ENCODE measurements at places on chromosomes 2 and 18.

DNA sequence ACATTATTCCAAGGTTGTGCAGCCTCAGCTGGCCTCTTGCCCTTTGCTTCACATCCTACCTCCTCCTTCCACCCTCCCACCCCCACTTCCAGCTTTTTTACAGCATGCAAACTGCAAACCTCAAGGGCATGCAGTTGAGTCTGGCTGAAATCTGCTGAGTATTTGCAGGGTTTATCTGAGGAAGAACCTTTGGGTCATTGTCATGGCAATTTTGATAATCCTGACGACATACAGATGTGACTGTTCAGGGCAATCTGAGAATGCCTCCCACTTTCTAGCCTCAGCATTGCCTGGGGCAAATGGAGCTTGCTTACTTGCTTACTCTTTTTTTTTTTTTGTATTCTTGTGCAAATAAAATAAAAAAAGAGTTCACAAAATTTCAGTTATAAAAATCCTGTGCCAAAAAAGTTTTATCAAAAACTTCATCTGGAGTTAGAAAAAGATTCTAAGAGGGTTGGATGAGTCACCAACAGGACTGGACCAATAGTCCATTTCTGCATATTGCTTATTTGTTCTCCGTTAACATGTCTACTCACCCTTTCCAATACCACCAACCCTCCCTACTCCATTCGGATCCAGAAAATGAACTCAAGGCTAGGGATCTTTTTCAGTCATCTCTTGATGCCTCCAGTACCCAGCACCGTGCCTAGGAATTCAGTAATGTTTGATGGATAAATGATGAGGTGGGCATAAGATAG lies 23.6 kb upstream of the LHCGR start:
- no peak for DNase-seq

DNA sequence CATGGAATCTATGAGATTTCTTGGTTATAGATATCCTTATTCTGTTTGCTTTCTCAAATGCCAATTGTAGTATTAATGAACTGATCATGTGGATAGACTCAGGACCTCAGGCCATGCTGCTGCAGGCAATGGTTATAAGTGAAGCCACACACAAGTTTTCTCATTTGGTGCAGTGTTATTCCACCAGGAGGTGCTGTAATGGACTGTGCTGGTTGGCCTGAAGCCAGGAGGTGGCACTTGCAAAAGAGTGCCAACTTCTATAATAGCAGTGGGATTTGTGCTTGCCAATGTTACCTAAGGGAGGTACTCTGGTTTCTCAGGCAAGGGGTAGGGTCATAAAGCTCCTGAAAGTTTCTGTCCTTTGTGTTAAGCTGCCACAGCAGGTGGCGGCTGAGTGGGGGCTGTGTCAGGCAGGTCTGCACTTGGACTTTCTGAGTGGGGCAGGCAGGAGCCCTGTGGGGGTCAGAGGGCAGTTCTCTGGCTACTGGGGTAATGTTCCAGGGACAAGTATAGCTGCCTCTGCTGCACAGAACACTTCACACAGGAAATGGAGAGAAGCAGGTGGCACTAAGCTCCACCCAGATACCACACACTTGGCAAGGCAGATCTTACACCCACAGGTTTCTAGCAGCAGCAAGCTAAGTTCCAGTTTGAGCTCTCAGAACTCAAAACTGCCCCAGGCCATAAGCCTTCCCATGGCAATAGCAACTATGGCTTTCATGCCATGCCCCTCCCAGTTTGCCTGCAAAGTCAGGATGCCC lies 352.6 kb upstream of the CWC22 start:
- DNase-seq: no peak

DNA sequence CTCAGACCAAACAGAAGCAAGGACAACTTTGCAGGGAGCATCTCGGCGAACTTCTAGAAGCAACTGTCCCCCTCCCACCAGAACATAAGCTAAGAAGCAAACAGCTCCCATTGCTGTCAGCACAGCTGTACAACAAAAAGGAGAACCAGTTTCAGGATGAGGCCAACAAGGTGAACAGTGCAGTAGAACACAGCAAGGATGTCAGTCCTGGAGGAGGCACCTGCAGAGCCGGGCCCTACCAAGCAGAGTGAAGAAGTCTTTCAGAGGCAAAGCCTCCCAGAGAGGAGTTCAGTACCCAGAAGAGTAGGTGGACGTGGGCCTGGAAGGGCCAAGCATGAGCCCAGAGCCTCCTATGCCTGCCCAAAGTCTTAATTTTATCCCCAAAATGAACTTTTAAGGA lies 1.0 kb downstream of the PASK start:
- DNase-seq: no peak

- peak; percentile 77 for DNase-seq
Observed at GRCh38 chr2:191566344-191566743, 111.6 kb upstream of the NABP1 start.

DNA sequence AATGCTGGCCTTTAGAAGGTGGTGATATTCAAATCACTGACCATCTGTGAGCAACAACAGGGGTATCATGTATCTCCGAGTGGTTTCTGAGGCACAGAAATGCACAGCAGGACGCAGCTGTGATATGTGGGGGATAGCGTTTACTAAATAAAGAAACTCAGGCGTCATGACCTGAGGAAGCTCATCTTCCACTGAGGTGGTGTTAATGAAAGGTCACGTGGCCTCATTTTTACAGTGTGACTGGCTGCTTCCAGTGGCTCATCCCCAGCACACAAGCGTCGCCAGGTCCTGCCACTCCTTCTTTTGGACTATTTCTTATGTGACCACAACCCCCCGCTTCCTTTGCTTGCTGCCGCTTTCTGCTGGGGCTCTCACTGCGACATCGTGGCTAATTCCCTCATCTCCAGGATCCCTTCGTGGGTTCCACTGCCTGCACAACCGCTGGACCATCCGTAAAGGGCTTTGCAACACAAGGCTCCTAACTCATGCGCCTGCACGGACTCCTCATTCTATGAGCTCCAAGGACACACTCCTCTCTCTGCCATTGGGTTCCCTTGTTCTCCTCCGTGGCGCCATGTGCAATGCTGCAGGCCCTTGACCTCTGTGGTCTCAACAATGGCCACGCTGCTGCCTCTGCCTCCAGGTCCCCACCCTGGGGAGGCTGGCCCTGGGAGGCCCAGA lies 109.3 kb downstream of the MBP start:
- no peak for DNase-seq

DNA sequence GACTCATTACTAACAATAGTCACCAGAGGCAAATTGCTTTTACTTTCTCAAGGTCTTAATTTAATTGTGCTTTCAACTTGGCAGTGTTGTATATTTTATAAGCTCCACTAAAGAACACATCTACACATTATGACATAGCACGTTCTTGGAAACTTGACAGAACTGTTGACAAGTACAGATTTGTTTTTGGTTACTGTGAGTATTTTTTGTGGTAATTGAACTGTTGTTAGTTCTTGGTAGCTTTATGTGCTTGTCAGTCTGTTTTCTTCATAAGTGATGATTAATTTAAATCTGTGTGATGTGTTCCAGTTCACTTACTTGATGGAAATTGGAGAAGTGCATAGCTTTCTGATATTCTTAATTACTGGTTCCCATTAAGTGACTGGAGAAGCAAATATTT lies 63.9 kb downstream of the COMMD1 start:
- DNase-seq: no peak

DNA sequence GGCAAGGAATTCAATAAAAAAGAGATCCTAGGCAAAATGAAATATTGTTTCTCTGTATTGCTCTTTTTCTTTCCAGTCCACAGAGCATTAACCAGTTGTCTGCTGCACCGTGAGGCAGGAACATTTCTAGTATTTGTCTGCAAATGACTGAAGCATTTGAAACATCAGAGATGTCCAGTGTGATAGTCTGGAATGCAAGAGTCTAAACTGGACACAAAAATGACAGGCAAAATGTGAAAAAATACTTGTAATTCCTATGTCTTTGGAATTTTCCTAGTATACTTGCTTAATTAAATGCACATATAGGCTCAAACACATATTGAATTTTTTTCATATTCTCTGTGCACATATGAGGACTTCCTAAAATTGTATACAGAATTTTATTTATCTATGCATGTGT lies 120.5 kb upstream of the SPATS2L start:
- DNase-seq: no peak

DNA sequence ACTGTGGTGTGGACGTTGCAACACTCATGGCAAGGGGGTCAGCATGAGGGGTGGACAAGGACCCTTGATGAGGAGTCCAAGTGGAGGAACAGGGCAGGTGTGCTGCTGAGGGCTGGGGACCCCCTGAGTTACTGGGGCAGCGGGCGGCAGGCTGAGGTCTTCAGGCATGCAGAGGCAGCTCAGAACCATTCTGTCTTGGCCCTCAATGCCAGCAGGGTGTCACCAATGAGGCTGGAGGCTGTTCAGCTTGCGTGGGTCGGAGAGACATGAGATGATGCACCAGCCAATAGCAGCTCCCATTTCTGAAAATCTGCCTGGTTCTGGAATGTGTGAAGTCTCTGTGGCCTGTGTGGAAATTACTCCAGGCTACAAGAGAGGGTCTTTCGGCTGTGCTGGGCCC lies 105.4 kb downstream of the INHBB start:
- DNase-seq: no peak

DNA sequence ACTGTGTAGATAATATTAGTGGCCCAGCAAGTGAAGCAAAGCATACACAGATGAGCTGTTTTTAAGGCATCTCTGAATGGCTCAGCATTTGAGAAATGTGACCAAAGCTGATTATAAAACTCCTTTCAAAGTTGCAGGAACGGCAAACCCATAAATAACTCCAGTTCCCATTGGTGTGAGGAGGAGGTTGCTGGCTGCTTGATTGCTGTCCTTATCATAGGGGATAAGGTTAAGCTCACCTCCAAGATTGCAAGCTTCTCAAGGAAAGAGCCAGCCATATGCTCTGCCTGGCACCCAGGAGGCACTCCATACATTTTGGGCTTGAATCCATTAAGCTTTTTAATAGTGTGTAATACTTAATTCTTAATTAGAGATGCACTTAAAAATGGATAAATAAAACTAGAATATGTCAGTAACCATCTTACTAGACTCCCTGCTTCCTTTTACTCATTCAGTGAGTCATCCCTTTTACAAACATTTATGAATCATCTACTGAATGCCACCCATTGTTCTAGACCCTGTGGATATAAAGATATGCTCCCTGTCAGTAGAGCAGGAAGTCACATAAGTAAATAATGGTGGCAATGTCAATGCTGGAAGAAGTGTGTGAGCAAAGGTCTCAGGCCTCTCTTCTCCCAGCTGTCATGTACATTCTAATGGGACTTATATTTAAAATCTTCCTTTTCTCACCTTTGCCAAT lies 99.3 kb downstream of the SPATS2L start:
- no peak for DNase-seq

- no peak for DNase-seq
Observed at GRCh38 chr18:49901862-49902340, 88.6 kb upstream of the ACAA2 start.

- no peak for DNase-seq
Observed at GRCh38 chr2:86052265-86052664, 53.4 kb downstream of the POLR1A start.

DNA sequence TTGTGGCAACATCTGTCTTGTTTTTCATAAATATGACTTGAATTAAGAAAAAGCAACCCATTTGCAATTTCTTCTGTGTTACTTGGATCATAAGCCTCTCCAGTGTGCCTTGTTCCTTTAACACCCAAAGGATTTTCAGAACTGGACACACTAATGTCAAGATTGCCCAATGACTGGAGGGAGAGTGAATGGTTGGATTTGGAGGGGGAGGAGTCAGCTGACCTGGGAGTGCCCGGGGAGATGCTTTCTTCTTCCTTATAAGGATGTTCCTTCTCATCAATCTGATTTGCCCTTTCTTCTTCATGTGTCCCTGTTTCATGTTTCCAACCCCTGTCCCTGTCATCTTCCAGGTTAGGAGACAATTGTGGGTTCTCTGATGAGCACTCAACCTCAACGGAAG lies 48.8 kb downstream of the ALPK2 start:
- DNase-seq: no peak

GRCh38 chr2:221461901-221462300 lies 110.2 kb downstream of the EPHA4 start:
- DNase-seq: no peak

GRCh38 chr2:167933097-167933814 lies 314.1 kb downstream of the STK39 start:
- no peak for DNase-seq

- DNase-seq: no peak
Observed at GRCh38 chr2:224272237-224272910, 129.5 kb downstream of the FAM124B start.

GRCh38 chr2:191486584-191487320 lies 191.2 kb upstream of the NABP1 start:
- DNase-seq: peak; percentile 5

- DNase-seq: no peak
Observed at GRCh38 chr2:168568476-168569267, 112.6 kb downstream of the CERS6 start.

DNA sequence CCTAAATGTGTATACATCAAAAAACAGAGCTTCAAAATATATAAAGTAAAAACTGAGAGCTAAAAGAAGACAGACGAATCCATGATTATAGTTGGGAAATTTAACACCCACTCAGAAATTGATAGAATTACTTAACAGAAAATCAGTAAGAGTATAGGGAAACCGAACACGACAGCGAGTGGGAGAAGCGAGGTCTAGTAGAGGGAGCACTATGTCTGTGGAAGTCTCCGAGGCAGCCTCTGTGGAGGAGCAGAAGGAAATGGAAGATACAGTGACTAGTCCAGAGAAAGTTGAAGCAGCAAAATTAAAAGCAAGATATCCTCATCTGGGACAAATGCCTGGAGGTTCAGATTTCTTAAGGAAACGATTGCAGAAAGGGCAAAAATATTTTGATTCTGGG lies 38.8 kb downstream of the NMS start:
- DNase-seq: no peak

- no peak for DNase-seq
Observed at GRCh38 chr2:12636837-12637581, 79.7 kb upstream of the TRIB2 start.

GRCh38 chr2:104599787-104600510 lies 254.0 kb upstream of the POU3F3 start:
- no peak for DNase-seq

GRCh38 chr2:226123300-226123699 lies 676.3 kb downstream of the IRS1 start:
- no peak for DNase-seq

- no peak for DNase-seq
Observed at GRCh38 chr18:78984941-78985784, 5.5 kb downstream of the SALL3 start.

DNA sequence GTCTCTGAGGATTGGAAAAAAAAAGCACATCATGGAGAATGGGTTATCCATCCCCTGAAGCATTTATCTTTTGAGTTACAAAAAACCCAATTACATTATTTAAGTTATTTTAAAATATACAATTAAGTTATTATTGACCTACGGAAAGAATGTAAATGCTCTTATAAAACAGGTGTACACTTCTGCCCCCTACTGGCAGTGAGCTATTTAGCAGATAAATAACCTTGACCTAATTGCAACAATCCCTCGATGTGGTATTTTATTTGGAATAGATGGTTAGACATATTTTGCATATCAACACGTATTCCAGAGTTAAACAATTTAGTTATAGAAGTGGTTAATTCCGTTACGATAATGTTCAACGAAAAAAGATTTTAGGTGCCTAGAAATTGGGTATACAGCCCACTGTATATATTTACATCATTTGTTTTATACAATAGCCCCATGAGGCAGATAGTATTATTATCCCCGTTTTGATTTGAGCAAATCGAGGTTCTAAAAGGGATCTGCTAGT lies 9.1 kb upstream of the DAW1 start:
- DNase-seq: peak; percentile 35

Data from stimulated activated CD4-positive, alpha-beta T cell treated with anti-CD3 and anti-CD28 coated beads, Interleukin-4, amount 100 ng/mL, for 24 hours (primary cell).